Left renal cortex interstitium (tissue), 4 donors: ENCODE measurements at places on chromosomes 7 and 10. TPM values are rescaled to one million over a fixed set of nuclear protein-coding genes. Genes with fewer than 3 reads are reported as not detected.

DNA sequence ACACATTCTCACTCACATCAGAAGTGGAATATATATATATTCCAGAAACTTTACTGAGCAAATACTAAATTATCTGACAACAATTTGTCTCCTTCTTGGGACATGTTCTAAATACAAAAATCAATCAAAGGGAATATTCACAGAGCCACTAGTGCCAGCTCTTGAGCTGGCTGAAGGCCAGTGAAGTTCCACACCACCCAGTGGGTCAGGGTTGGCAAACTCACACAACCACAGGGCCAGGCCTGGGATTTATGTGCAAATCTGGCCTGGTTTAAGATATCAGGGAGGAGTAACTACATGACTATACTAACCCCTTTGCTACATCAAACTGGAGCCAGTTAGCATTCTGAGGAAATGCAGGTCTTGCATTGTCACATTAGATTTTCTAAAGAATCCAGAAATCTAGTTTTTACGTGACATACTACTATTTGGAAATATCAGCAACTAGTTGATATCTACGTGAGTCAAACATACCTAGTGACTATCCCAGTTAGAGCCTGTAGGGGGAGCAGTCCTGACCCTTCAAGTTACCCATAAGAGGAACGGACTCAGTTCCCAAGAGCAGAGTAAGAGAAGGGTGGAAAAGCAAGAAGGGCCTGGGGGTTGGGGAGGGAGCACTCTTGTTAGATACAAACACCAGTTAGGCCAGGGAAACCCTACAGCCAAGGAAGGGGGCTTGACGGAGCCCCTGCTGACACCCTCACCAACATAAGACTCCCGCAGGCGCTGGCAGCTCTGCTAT, 600.4 kb downstream of the KCNMA1 start:
- DNase-seq: no peak

- DNase-seq: no peak
Measured at GRCh38 chr10:124087672-124088634, 5.4 kb downstream of the CHST15 start.

DNA sequence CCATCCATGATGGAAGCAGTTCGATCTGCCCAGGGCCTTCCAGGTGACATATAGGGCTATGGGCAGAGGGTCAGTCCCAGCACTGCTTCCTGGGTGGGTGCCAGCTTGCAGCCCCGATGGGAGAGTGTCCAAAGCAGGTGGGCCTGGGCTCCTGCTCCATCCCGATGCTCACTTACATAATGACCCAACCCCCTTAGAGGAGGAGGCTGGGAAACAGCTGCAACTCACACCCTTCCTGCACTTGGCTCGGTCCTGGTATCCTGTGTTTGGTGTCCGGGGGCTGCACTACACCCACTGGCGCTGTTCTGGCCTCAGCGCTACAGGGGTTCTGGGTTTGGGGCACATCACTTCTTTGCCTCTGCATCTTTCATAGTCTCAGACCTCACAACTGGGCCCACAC, 58.5 kb downstream of the PKD1L1 start:
- DNase-seq: no peak

GRCh38 chr7:121436136-121436535, 40.0 kb upstream of the FAM3C start:
- DNase-seq: no peak

DNA sequence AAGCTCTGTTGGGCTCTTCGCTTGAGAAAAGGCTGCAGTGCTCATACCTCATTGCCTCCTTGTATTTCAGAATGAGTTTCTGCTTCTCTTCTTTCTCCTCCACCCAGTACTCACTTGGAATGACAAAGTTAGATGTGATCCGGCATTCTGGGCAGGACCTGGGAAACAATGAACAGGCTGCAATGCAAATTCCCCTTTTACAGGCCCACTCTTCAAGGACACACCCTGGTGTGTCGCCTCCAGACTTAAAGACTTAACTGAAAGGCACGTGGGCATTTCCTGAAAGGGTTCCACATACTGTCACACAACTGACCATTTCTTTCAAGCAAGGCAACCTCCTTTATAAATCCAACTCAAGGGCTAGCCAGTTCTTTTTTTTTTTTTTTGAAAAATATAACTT, 23.6 kb downstream of the MKRN1 start:
- DNase-seq: no peak

DNA sequence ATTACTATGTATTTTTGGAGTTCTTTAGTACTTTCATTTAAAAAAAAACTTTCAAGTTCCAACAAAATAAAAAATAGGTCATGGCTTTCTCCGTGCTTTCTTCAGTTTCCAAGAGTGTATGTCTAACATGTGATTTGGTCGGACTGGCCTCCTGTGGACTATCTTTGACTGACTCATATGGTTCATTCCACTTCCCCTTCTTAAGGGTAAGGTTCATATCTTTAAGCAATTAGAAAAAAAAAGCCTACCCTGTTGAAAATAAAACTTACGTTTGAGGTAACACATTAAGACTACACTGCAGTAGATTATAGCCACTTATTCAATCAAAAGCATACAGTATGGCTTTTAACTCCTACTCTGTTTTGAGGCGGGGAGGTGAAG, 112.8 kb upstream of the AHR start:
- no peak for DNase-seq

GRCh38 chr7:105924945-105925344, 38.1 kb upstream of the CDHR3 start:
- no peak for DNase-seq

GRCh38 chr7:73841689-73842066, 638 bp downstream of the METTL27 start:
- DNase-seq: no peak

- DNase-seq: no peak
Measured at GRCh38 chr10:12501841-12502525, 152.6 kb downstream of the CAMK1D start.

DNA sequence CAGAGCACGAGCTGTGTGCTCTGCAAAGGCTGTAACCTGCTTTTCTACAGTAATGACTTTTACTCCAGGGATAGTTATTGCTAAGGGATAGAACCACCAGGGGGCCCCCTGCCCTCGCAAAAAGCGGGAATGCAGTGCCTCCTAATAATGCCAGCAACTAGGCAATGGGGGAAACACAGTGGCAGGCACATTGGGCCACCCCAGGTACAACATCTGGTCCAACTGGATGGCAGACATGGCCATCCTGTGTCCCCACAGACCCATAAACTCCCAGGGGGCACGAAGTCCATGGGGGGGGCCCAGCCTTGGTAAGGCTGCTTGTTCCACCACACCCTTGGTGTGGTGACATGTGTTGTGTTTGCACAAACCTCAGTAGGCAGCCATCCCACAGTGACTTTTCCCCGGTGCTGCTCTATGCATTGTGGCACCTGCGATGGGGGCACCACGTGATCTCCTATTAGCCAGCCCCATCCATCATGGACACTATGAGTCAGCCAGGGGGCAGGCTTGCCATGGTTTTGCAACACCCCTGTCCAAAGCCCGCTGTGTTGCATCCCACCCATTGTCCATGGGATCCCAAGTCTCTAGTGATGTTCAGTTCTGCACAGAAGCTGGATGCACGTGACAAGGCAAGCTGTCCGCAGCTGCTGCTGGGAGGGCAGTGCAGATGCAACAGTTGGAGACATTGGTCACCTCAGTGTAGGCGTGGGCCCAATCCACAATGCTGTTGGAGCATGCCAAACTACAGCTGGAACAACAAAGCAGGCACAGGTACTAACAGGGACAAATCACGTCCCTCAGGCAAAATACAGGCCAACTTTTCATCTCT, 84.0 kb downstream of the ANLN start:
- DNase-seq: no peak

GRCh38 chr10:61376377-61376776, 76.8 kb downstream of the TMEM26 start:
- no peak for DNase-seq

Gene ANLN
- polyA plus RNA-seq: 26.8 TPM

Gene EMX2
- 152 TPM for polyA plus RNA-seq

Gene RET
- 15.9 TPM for polyA plus RNA-seq

Gene NODAL
- polyA plus RNA-seq: 0.51 TPM

Gene CAMK2B
- polyA plus RNA-seq: 1.7 TPM
